B cell (primary cell): ENCODE measurements at places on chromosomes 1 and 21.

DNA sequence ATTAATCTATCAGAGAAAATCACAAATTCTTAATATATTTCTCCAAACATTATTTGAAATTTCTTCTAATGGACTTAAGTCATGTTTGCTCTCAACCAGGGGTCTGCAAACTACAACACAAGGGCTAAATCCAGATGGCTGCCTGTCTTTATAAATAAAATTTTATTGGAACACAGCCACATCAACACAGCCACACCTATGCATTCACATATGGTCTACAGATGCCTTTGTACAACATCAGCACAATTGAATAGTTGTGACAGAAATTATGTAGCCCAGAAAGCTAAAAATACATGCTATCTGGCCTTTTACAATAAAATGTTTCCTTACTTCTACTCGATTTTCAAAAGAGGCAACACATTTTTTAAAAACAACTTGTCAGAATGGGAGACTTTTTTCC lies 103.9 kb downstream of the DPYD start:
- no peak for DNase-seq

DNA sequence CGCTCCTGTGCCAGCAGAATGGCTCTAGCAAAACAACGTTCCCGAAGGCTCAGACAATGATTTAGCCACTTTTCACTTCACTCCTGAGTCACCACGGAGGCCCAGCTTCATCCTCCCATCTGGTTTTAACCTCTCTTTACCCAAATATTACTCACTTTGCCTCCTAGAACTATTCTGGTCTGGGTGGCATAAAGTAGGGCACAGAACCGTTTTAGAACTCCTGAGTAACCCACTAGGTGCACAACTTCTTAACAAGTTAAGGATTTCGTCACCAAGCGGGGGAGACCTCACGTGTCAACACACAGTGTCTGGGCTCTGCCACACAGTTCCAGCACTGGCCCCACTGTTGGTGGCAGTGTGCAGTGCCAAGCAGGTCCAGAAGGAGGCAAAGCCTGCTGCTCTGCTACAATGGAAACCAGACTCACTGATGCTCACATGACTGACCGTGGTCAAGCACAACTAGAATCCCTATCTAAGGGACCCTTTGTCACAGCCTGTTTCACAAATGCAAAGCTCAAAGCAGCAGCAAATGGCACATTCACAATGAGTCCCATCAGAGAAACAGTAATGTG lies 121.7 kb downstream of the SIPA1L2 start:
- no peak for DNase-seq

- DNase-seq: no peak
Measured at GRCh38 chr1:177817937-177818875, 151.7 kb downstream of the SEC16B start.

- DNase-seq: no peak
Measured at GRCh38 chr1:244384066-244384465, 67.6 kb downstream of the ADSS2 start.

DNA sequence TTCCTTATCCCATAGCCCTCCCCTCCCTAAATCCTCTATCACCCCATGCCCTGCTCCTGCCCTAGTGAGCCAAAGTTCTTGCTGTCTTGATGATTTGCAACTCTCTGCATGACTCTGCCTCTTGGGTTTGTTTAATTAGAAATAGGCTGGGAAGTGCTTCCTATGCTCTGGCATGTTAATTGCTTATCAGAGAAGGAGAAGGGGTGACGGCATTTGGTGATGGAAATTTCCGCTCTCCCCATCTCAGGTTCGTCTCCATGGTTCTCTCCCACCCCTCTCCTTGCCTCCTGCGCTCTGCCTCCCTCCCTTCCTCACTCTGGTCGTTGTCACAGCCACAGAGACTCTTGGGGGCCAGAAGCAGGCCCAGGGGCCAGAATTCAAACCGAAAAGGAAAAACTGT lies 68.9 kb downstream of the LRRN2 start:
- DNase-seq: no peak

DNA sequence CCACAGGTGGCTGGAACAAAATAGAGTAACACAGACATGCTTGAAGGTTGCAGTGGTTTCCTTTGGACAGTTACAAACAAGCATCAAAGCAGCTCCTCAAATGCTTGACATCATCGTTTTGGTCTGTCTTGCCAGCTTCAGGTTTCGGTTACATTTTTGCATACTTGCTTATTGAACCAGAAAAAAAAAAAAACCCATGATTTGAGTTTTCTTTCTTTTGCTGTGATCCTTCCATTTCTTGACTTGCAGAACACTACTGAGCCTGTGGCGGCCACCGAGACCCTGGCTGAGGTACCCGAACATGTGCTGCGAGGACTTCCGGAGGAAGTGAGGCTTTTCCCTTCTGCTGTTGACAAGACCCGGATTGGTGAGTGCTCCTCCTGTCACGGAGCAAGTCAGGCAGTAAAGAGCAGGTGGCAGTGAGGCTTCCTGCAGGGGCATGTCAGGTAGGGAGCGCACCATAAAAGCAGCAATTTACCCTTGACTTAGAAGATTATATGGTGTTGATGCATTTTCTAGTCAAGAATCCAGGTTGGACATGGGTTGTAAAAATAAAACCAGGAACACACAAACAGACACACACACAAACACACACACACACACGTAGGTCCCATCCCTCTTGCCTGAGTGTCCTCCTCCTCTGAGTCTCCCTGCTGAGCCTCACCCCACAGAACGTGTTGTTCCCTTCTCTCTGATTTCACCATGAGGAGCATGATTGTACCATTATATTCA lies 30.9 kb downstream of the PRDM2 start:
- peak; percentile 97 for DNase-seq

- no peak for DNase-seq
Measured at GRCh38 chr1:101816262-101816661, 180.5 kb downstream of the OLFM3 start.

GRCh38 chr21:45270306-45270821 lies 17.3 kb downstream of the POFUT2 start:
- no peak for DNase-seq

DNA sequence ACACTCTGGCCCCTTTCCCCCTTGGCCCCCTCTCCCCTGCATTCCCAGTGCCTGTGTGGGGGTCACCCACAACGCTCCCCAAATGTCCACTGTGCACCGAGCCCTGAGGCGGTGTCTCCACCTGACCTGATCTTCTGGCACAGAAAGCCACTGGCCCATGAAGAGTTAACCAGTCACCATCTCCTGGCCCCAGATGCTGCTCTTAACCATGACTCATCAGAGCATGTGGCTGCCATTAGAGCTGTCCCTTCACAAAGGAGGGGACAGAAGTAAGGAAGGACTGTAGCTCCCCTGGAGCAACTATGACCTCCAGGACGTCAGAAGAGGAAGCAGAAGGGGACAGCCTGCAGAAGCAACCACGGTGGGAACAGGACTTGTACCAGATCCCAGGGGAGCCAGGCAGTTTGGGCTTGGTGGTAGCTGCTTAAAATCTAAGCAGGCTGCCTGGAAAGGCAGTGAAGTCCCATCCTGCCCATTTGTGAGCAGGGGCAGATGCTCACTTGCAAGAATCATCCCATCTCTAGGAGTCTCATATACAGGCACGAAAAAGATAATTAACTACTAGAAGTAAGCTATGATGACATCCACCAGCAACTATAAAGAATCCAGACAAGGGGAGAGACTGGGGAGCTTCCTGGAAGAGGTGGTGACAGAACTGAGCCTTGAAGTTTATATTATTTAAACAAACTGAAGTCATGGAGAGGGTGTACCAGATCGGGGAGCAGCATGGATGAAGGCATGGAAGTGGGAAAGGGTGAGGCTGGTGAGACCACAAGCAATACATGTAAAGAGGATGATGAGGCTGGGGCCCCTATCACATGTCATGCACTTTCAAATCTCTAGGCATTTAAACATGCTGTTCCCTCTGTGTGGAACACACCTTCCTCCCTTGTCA lies 1.1 kb upstream of the TTC39A start:
- DNase-seq: no peak

DNA sequence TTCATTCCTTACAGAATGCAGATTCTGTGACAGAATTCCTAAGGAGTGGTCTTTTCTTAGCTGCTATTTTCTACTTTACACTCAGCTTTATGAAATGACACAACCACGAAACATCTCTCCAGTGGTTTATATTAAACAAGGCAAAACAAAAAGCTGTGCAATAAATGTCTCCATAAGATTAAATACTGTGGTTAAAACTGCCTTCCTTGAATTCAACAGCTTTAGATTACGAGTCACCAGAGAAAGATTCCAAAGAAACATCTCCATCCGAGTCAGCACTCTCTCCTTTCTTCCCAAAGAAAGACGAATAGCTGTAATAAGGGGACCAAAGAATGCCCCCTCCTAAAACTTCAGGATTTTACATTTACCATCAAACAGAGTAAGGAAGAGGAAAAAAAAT lies 4.6 kb upstream of the C1orf87 start:
- DNase-seq: no peak

GRCh38 chr1:154574716-154575115 lies 7.1 kb downstream of the CHRNB2 start:
- DNase-seq: no peak

DNA sequence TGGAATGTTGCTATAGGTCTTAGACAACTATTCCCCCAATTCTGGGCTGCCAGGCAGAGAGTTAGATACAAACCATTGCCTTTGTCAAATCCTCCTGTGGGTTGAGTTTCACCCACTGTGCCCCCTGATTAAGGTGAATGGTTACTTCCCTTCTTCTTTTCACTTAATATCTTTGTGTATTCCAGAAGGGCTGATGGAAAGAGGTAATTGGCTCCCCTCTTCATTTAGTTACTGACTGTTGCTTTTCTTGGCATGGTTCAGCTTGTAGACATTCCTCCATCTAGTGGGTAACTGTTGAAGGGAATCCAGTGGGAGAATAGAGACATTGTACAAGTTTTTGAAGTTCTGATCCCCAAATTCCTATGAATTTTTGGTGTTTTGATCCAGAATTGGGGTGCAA lies 43.8 kb upstream of the MACF1 start:
- DNase-seq: no peak

DNA sequence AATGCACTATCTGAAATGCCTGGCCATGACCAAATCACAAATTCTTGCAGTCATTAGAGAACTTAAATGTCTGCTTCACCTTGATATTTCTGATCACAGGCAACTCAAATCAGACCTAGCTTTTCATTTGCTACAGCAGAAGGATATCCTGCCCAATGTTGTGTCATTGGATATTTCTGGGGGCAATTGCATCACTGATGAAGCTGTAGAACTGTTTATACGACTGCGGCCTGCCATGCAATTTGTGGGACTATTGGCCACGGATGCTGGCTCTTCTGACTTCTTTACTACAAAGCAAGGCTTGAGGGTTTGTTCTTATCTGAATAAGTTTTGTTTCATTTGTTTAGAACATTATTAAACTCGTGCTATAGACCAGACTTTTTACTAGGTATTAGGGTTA lies 14.9 kb downstream of the ZYG11A start:
- DNase-seq: no peak

DNA sequence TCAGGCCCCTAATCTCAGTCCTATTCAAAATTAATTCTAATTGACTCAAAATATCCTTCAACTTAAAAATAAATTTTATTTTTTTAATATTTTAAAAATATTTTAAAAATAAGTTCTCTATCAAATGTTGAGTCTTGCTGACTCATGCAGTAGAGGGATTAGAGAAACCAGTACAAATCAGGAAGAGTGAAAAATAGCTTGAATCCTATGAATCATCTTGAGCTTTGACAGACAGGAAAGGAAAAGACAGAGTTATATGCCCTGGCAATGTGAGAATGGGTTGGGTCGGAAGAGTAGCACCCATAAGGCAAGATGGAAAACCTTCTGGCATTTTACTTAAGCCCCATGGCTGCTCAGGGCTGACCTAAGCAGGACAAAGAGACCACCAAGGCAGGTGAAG lies 346.6 kb upstream of the RUNX1 start:
- DNase-seq: no peak

DNA sequence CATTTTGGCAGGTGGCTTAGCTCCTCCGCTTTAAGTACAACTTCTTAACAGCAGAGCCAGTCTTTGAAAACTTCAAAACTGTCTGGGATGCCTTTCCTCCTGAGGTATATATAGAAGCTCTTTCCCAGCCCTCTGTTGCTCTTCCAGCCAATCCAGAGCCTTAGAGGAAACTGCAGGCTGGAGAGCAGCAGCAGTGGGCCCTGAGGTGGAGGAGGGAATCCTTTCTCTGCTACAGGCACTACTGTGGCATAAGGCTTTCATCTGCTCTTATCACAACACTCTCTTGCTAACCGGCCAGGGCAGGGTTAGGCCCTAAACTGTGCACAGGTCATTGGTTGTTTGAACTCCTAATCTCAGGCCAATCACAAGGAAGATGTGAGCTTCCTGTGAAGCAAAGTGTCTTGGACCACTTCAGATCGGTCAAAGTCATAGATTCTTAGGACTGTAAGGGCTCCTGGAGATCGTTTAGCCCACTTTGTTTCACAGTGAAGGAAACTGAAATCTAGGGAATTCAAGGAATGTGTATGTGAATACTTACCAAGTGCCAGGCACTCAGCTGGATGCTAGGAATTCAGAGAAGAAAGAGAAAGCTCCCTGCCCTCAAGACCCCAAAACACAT lies at the start of gene RGS5:
Gene RGS5, minus strand, starts transcription at position 84 of the 619 bp plus-strand sequence. Its CDS starts 81 bp downstream, at position 3.
- DNase-seq: no peak

- peak; percentile 8 for DNase-seq
Measured at GRCh38 chr1:199007423-199007822, 368.6 kb downstream of the PTPRC start.
